Activated T-cell treated with anti-CD3 and anti-CD28 coated beads, Interleukin-2, amount 50 U/mL, for 72 hours (primary cell): ENCODE measurements at places on chromosomes 2 and 18. TPM values are rescaled to one million over a fixed set of nuclear protein-coding genes. Genes with fewer than 3 reads are reported as not detected.

DNA sequence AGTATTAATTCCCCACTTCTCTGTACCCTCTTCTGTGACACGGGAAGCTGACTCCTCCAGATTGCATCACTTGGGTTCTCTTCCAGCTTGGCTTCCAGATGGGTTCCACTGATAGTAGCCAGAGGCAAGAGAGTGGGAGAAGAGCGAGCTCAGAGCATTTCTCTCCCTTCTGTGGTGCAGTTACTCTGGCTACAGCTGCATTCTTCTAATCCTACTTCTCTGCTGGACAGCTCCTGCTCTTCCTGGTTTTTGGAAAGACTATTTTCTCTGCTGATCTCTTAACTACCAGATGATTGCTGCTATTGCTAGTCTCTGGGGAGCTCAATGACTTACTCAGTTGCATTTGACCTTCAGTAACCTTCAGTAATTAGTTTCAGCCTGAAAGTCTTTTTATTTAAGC lies 187.5 kb upstream of the MAP2 start:
- DNase-seq = no peak

DNA sequence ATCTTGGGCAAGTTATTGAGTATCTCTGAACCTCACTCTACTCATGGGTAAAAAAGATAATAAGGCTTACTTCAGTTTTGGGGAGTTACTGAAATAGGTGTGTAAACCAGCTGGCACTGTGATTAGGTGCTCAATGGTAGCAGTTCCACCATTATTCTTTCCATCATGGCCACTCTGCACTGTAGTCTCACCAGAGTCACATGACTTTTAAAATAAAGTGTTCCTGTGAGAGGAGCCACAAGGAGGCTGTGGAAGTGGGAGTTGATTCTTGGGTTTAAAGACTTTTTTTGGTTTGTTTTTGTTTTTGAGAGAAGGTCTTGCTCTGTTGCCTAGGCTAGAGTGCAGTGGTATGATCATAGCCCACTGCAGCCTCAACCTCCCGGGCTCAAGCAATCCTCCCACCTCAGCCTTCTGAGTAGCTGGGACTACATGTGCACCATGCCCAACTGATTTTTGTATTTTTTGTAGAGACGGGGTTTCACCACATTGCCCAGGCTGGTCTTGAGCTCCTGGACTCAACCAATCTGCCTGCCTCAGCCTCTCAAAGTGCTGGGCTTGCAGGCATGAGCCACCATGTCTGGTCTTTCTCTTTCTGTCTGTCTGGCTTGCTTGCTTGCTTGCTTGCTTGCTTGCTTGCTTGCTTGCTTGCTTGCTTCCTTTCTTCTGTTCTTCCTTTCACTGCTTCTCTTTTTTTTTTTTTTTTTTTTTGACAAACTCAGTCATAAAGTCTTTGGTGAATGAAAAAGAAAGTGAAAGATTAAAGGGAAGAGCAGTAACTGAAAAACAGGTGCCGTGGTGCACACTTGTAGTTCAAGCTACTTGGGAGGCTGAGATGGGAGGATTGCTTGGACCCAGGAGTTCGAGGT lies 21.2 kb upstream of the ACVR1 start:
- DNase-seq = peak; percentile 58

GRCh38 chr18:53385889-53386288 lies 838.6 kb downstream of the MBD2 start:
- no peak for DNase-seq

GRCh38 chr18:25239581-25240419 lies 112.2 kb downstream of the ZNF521 start:
- no peak for DNase-seq

DNA sequence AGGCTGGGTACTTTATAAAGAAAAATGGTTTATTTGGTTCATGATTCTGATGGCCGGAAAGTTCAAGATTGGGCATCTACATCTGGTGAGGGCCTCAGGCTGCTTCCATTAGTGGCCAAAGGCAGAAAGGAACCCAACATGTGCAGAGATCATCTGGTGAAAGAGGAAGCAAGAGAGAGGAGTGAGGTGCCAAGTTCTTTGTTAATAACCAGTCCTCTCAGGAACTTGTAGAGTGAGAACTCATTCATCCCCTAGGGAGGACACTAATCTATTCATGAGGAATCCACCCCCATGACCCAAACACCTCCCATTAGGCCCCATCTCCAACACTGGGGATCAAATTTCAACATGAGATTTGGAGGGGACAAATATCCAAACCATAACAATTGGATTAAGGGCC lies 17.8 kb upstream of the SERPINE2 start:
- no peak for DNase-seq

FOXI3 gene
- not detected for total RNA-seq

RNF125 gene
- 43.3 TPM for total RNA-seq

ZSWIM2 gene
- total RNA-seq = not detected

CENPA gene
- total RNA-seq = 40.9 TPM
